ENCODE measurements at places on chromosomes 2 and 18.

DNA sequence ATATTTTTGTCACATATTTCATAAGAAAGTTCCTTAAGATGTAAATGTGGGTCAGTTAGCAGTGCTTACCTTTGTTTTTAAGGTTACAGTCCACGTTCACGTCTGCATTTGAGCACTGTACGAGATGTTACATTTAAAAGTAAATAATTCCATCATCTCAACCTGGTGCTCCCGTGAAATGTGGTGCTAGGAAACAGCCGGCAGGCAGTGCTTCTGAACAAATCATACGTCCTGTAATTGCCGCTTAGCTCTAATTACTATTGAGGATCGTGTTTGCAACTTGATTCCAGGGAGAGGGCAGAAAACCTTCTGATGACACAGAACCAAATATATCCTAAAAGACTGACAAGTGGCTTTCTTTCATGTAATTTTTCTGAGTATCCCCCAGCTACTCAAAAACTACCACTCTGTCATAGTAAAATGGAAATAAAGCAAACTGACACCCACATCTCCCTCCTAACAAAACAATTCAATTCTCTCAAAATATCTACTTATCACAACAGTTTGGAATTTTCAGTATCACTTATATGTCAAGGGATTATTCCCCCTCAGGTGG is 297.8 kb upstream of the SESTD1 start:
- DNase-seq = no peak

DNA sequence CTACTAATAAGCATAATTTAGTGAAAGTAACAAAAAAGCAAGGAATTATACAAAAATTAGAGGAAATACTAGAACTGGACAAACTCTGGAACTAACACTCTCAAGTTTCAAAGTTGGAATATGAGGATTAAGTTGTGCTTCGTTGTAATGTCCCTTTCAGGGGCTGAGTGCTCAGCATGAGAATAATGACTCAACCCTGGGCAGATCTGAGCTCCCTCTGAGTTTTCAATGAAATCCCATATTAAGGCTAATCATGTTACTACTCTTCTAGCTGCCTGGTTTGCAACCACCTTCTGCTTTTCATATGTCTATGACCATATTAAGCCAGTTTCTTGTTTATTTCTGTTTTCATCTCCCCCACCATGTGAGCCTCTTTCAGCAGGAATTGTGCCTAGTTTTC is 274.9 kb upstream of the LRRTM4 start:
- DNase-seq = no peak

DNA sequence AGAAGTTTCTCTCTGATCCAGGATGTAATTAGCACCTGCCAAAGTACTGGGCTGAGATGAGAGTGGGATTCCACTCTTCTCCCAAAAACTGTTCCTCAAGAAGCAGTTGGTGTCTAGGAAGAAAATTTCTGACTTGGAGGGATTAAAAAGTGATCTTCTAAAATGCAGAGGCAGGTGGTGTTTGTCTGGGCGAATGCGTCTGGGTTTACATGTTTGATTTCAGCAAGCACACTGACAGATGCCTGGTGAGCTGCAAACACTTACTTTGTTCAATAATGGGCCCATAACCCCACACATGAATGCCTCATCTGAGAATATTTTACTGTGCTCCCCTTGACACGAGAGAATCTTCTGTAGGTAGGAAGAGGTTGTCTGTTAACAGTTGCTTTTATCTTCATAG is 24.3 kb upstream of the KCNF1 start:
- DNase-seq = no peak

- DNase-seq = no peak
Observed at GRCh38 chr2:84628486-84628885, 112.2 kb downstream of the DNAH6 start.

- no peak for DNase-seq
Observed at GRCh38 chr2:231189571-231190495, 8.6 kb upstream of the ARMC9 start.

GRCh38 chr2:125004106-125004800 is 979.2 kb downstream of the CNTNAP5 start:
- no peak for DNase-seq

GRCh38 chr2:4424153-4424552 is 720.8 kb downstream of the DCDC2C start:
- no peak for DNase-seq

- no peak for DNase-seq
Observed at GRCh38 chr2:172457536-172457935, 30.1 kb downstream of the ITGA6 start.

DNA sequence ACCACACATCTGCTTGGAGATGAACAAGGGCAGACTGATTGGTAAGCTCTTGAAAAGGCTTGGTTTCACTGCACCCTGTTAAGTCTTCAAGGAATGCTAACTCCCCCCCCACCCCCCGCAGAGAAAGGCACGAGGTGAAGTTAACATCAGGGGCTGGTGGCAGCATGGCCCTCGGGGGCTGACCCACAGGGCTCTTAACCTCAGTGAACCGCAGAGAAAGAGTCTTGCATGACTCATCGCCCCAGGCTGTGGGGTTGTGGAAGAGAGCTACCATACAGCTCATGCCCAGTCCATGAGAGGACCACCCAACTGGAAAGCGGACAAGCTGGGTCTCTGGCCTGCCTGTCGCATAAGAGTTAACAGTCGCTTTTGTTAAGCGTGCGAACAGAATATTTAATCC is 10.6 kb upstream of the CEP68 start:
- no peak for DNase-seq
